ENCODE measurements at places on chromosomes 4 and X.

DNA sequence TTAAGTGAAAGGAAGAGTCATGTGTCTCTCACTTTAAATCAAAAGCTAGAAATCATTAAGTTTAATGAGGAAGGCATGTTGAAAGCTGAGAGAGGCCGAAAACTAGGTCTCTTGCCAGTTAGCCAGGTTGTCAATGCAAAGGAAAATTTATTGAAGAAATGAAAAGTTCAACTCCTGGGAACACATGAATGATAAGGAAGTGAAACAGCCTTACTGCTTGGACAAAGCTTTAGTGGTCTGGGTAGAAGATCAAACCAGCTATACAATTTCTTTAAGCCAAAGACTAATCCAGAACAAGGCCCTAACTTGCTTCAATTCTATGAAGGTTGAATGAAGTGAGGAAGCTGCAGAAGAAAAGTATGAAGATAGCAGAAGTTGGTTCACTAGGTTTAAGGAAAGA, 24.9 kb downstream of the RHOH start:
- no peak for DNase-seq

DNA sequence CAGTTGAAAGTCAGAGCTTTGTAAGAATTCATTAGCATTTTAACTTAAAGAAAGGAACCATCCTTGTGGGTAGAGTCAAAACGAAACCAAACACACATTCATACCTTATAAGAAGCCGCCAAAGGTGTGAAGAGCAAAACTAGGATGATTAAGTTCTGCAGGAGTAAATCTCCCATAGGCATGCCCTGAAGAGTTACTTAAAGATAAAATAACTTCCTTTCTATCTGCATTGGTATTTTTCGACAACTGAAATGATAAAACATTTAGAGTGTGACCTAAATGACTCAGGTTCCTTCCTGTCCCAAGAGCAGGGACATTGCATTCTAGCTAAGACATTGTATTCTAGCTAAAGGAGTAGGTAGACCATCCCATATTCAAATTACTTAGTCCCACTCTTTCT, 75.3 kb downstream of the BCOR start:
- no peak for DNase-seq

DNA sequence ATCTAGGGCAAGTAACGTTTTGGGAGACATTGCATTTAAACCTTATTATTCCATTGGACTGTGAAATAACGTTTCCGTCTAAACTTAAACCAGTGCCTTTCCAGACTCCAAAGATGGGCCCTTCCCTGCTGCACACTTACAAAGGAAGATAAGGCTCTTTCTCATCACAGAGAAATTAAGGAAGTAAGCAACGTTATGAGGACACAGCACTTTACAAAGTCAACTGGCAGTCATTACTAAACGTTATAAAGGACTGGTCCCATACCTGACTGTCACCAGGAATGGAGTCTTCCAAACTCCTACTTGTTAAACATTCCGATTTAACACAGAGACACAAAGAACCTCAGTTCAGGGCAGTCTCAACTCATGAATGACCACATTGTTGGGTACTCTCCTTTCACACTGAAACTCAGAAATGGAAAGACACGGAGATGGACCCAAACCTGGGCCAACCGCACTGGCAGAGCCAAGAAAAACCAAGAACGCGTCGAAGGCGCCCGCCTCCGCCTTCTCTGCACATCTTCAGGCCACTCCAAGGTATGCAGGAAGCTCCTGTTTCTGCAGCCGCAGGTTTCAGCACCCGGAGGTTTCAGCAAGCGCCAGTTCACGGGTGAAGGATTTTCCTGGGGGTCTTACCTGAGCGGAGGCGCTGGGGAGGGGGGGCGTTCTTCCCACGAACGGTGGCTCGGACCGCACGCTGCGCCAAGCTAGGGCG, 670 bp downstream of the PAPSS1 start:
- DNase-seq = peak; percentile 26

- DNase-seq = no peak
Observed at GRCh38 chr4:8538076-8538702, 42.0 kb upstream of the GPR78 start.

DNA sequence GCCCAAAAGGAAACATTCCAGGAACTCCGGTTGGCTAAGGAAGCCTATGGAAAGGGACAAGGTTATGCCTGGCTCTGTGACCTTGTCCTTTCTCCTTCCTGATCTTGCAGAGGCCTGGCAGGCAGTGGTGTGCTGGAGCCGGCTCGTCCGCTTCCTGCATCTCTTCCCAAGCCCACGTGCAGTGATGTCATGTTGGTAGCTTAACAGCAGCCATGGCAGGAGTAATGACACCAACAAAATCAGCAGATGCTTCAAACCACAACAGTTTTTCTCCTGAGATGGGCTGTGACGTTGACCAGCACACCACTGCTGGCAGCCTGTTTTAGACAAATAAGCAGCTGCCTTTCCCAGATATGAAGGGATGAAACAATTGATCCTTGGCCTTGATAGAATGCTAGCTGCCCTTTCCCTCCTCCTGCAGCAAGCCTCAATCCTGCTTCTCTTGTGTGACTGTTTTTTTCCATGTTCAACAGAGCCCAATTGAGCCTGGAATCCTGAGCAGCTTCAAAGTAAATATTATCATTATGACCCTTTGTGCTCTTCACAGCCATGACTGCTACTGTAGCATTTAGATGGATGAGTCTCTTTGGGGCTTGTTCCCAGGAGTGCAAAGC, 23.4 kb downstream of the SEPTIN6 start:
- DNase-seq = no peak

GRCh38 chr4:166499820-166500219, 626.8 kb downstream of the TLL1 start:
- no peak for DNase-seq
